ENCODE measurements at places on chromosomes 6 and 20.
A peak's percentile ranks its signal among the peaks of the same experiment; 100 is the strongest.

DNA sequence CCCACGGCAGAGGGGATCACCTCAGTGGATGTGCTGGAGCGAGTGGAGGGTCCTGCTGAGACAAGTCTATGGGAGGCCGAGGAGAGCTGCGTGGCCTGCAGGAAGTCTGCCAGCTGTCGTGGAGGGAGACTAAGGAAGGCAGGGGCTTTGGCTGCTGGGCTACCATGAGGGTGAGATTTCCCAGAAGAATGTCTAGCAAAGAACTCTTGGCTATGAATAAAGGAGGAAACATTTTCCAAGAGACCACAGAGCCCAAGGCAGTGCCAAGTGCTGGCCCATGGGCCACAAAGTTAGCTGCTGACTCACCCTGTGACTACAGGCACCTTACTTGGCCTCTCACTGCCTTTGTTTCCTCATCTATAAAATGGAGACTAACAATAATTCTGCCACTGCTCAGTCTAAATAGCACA lies 73.4 kb downstream of the PRDM1 start:
- DNase-seq: no peak

- no peak for DNase-seq
These were observed 95.1 kb downstream of the SNAP25 start for GRCh38 chr20:10313701-10314100.

- no peak for DNase-seq
These were observed 364.0 kb upstream of the ARID1B start for GRCh38 chr6:156413154-156413553.

DNA sequence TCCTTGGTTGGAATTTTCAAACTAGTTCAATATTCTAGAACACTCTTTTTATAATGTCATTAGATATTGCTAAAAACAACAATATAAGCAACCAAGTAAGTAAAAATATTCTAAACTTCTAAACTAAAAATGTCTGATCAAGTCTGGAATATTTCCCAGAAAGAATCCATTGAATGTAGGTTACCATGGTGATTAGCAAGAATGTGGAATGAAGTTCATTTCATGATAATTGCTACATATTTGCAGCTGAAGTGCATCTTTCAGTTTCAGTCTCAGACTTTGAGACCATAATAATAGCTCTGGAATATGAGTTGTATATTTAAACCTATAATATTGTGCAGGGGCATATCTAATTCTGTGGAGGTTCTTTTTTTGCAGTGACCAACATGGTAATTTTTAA lies 61.0 kb upstream of the NKAIN2 start:
- DNase-seq: no peak

DNA sequence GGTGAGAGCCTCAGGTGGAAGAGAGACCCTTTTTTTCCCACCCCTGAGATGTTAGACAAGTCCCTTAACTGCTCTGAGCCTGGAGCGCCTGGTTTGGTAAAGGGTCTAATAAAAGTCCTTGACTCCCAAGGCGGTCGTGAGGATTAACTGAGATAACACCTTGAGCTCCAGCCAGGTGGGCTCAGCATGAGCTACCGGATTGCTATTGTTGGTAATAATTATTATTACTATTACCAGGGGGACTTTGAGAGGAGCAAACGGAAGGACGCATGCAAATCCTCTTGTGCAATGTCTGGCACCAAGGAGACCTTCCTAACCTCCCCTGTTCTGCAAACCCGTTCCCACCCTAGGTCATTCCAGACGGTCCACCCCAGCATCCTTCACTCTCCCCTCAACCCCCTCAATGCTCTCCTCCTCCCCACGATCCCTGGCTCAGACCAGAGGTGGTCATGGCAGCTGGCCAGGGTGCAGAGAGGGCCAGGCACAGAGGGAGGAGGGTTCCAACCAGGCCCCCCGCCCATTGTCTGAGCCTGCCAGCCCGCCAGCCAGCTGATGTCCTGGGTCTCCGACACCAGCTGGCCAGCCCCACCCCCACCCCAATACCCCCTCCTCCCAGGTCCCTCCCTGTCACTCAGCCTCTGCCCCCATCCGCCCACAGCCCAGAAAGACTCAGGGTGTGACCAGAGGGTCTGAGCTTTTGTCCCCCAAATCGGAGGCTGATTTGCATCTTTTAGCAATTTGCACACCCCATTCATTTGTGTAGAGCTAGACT lies 14.3 kb upstream of the CBFA2T2 start:
- no peak for DNase-seq

- DNase-seq: no peak
These were observed 21.8 kb downstream of the SYNDIG1 start for GRCh38 chr20:24491041-24491756.

- DNase-seq: no peak
These were observed 129.5 kb upstream of the ARG1 start for GRCh38 chr6:131443514-131443913.

- DNase-seq: no peak
These were observed 142.9 kb downstream of the ADGRB3 start for GRCh38 chr6:68777956-68778355.

DNA sequence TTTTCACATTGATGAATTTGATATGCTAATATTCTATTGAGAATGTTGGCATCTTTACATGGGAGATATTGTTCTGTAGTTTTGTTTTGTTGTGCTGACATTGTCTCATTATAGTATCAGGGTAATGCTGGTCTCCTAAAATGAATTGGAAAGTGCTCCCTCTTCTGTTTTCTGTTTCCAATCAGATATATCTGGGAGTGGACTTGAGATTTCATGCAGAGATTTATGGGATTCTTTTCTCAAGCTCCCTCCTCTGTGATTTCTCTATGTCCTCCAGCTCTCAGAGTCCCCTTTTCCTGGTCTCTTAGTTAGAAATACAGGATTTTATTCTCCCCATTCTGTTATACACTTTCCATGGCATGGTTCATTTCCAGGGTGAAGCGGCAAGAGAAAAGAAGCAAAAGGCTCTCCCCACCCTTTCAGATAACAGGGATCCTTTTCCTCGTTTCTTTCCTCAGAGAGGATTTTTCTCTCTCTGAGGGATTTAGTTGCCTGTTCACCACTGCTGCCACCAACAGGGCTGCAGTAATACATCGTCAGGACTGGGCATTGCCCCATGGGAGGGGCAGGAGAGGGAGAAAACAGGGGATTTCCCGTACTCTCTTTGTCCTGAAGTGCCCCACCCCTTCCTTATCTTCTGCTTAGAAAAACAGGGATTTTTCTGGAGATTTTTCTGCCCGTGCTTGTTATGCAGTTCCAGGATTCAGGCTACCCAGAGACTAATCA lies 59.3 kb upstream of the STMND1 start:
- peak; percentile 37 for DNase-seq

DNA sequence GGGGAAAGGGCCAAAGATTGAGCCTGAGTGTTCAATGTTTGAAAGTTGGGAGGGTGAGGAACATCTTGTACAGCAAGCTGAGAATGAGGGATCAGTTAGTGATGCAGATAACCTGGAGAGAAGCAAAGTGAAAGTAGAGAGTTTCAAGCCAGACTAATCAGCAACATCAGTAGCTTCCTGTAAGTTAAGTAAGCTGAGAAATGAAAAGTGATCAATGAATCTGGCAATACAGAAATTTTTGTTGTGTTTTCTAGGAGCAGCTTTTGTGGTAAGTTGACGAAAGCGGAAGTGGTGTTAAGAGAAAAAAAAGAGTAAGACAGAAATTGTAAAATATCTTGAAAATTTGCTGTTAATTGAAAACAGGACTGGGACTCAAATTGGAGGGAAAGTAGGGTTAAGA lies 855.5 kb upstream of the MAP3K7 start:
- DNase-seq: no peak

- DNase-seq: no peak
These were observed 6.3 kb downstream of the TNFAIP3 start for GRCh38 chr6:137873273-137873762.

DNA sequence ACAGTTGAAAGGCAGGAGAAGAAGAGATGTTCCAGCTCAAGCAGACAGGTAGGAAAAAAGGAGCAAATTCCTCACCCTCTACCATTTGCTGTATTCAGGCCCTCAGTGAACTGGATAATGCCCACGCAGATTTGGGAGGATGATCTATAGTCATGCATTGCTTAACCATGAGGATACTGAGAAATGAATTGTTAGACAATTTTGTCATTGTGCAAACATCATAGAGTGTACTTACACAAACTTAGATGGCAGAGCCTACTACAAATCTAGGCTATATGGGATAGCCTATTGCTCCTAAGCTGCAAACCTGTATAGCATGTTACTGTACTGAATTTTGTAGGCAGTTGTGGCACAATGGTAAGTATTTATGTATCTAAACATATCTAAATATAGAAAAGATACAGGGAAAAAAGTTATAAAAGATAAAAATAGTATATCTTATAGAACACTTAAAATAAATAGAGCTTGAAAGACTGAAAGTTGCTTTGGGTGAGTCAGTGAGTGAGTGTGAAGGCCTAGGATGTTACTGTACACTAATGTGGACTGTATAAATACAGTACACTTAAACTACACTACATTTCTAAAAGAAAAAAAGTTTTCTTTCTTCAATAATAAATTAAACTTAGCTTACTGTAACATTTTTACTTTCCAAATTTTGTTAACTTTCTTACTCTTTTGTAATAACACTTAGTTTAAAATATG lies 672.3 kb downstream of the UTRN start:
- no peak for DNase-seq

- no peak for DNase-seq
These were observed 39.5 kb upstream of the HDGFL1 start for GRCh38 chr6:22529866-22530265.

DNA sequence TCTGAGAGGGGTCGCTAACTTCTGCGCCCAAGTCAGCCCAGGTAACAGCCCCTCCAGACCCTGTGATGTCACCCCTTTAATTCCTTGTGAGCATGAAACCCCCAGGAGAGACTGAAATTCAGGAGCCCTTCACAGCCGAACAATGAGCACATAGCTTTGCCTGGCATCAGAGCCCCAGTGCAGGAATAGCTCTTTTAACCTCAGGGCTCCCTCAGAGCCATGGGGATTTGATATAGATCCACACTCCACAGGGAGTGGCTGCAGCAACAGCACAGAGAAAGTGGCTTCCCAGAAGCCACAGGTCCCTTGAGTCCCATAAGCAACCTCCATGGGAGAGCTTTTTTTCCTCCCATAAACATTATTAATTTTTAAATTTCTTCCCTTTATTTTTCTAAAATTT lies 150.0 kb upstream of the MARCKS start:
- DNase-seq: no peak

- no peak for DNase-seq
These were observed 21.5 kb upstream of the TMEM30A start for GRCh38 chr6:75306064-75306463.

- no peak for DNase-seq
These were observed 444.3 kb upstream of the PLCB4 start for GRCh38 chr20:8624616-8625015.

GRCh38 chr6:167103041-167103891 lies 19.6 kb upstream of the CCR6 start:
- DNase-seq: no peak

DNA sequence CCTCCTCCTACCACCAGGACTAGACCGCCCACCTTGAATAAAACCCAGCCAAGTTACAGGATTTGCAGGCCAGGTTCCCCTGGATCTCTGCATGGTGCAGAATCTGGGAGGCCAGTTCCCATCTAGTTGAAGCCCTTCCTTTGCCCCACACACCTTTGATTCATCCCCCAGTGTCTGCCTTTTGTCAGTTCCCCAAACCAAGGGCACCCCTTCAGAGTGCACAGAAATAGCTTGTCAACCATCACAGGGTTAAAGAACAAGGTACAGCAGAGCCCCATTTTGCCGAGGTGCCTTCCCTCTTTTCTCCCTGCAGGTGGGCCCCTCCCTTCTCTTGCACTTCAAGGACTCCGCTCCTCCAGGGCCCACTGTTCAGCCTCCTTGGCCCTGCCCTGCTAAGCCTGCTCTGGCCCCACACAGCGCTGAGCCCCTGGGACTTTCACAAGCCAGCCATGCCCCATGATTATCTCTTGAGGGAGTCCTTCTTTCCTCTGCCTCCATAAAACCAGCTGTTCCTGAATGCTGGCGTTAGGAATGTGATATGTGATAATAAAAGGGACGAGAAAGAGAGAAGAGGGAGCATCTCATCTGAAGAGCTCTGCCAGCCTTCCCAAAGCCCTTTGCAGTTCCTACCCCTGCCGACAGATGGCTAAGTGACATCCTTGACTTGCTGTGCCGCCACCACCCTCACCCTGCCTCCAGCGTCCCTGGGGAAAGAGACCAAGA lies 280.3 kb downstream of the CDC5L start:
- DNase-seq: no peak

GRCh38 chr6:87670707-87671106 lies 31.3 kb downstream of the AKIRIN2 start:
- DNase-seq: no peak

- DNase-seq: no peak
These were observed 42.9 kb upstream of the PIM1 start for GRCh38 chr6:37126961-37127616.

- DNase-seq: no peak
These were observed 268.0 kb downstream of the BMP7 start for GRCh38 chr20:56998438-56998837.

GRCh38 chr20:41027872-41028358 lies 707 bp upstream of the TOP1 start:
- no peak for DNase-seq

DNA sequence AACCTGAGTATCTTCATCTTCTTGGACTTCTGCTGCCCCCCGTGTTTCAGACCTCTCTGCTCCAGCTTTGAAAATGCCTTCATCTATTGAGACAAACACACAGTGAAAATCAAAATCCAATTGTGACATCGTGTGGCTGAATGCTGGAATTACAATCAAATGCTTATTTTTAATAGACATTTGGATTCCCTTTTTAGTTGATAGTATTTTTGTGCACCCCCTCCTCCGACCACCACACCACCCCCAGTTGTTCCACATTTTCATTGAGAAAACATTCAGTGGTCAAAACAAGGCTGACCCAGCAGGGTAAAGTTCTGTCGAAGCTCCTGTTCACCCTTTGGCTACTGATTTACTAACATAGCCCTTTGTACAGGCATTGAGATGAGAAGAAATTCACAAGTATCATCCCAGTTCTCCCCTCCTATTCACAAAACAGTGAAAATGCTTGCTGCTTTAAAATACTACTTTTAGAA lies 79.0 kb downstream of the NRSN1 start:
- DNase-seq: no peak

GRCh38 chr6:7905416-7905815 lies 5.2 kb downstream of the TXNDC5 start:
- no peak for DNase-seq

DNA sequence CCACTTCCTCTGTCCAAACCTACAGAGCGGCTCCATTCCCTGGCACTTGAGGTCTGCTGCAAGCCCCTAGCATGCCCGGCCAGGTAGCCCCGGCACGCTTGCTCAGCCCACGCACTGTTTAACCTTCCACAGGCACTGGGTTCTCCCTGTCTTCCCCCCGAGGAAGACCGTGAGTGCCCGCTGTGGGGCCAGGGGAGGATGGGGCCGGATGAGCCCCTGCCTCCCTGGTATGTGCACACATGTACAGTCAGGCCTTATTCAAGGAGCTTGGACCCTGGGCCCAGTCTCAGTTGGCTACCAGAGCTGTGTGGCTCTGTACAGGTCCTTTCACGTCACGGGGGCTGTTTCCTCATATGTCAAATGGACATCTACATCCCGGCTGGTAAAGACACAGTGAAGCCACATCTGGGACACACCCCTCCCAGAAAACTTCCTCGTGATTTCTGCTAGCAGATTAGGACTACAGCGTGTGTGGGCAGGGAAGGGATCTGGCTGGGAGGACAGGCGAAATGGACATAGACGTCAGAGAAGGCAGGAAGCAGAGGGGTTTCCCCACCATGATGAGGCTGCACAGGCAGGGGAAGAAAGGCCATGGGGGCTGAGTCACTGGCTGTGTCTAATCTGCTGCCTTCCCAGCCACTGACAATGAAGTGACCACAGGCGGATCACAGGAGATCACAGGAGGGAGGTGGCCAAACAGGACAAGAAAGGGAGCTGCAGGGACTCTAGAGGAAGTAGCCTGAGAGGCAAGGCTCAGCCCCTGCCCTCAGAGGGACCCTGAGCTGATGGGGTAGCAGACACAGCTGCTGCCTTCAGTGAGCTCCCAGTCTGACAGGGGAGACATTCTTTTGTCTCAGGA lies 62.9 kb downstream of the MRPL14 start:
- DNase-seq: no peak
